Calu3 (cell line): ENCODE measurements at places on chromosomes 1 and 21. TPM values are rescaled to one million over a fixed set of nuclear protein-coding genes. Genes with fewer than 3 reads are reported as not detected.
A peak's percentile ranks its signal among the peaks of the same experiment; 100 is the strongest.

DNA sequence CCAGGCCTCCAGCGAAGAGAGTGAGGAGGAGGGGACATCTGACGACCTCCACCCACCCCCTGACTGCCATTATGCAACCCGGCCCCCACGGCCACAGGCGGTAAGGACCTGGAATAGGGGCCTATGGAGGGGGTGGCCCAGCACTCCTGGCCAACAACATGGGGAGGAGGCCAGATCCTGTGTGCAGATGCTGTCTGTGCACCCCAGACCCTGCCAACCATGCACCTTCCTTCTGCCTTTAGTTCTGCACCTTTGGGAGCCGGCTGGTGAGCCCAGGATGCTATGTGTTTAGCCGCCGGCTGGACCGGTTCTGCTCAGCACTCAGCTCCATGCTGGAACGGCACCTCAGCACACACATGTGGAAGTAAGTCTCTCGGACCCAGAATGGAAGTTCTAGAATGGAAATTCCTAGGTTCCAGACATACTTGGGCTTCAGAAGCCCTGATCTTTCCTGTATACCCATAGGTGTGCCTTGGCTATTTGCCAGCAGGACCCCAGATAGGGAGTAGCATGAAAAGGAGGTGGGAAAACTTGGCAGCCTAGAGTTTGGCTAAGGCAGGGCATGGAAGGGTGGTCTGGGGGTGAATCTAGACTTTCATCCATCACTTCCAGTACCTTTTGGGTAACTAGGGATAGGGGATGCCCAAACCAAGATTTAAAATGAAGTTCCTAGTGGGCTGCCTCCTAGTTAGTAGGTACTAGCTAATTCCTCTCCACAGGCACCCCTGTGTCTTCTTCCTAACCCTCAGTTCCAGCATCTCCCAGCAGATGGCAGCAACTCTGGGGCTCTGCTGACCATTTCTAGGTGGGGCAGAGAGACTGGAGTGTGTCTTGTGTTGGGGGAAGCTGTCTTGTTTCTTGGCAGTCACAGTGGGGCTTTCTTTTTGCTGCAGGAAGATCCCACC, 3.6 kb upstream of the CYB561D1 start:
- peak; percentile 65 for DNase-seq

DNA sequence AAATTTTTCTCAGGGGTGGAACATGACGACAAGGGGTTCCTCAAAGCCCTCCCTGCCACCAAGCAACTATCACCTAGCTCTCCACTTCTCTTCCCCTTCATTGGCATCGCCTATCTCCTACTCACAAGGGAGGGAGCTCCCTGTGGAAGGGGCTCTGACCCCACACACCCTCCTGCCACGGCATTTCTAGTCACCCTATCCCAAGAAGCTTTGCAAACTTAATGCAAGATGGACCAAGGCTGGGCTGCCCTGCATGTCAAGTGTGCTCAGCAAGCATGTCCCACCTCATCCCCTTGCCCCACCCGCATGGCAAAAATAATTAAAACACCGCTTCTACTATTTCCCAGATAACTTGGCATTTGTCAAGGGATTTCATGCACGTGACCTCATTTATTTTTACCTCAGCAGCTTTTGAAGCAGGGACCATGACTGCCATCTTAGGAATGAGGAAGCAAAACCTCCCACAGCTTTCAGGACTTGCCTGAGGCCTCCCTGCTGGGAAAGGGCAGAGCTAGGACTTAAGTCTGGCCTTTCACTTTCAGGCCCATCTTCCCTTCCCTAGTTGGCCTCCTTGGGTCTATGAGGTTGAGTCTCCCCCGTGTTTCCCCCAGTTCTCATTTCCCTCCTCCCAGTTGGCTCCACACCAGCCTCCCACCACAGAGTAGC, 161.3 kb downstream of the TSEN15 start:
- DNase-seq = peak; percentile 80

Gene TNFSF4
- 0.15 and 0.31 TPM in 2 replicates for total RNA-seq

Gene CTSS
- total RNA-seq = 144 and 226 TPM in 2 replicates

Gene KCNJ9
- not detected in 2 replicates for total RNA-seq

DNA sequence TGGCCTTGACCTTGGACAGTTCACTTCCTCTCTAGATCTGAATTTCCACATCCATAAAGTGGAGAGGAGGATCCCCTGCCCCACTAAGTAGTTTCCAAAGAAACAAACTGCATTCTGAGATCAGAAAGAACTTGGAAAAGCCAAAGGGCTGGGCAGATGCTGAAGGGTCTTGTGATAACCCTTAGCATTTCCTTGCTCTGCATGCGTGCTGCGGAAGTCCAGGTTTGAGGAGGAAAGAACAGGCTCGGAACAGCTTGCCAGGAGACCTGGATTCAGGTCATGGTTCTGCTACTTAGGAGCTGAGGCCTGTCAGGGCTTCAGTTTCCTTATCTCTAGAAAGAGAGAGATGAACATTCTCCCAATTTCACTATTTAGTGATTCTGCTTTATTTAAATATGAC, 27.2 kb downstream of the IGFN1 start:
- no peak for DNase-seq

DNA sequence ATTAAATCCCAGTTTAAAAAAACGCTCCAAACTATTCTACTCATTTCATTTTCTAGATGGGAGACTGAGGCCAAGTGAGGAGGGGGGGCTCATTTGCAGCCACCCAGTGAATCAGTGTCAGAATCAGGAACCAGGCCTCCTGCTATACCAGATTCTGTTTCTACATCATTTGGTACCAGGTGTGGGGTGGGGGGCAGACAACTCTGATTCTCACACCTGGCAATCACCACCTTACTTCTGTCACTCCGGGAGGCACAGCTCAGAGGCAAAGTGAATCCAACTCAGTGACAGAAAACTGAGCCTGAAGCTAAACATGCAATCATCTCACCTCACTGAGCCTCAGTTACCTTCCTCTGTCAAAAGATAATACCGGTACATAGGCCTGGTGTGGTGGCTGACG, 23.5 kb upstream of the ID3 start:
- no peak for DNase-seq
